Calu3 (cell line): ENCODE measurements at places on chromosomes 1 and 21. TPM values are rescaled to one million over a fixed set of nuclear protein-coding genes. Genes with fewer than 3 reads are reported as not detected.

- no peak overlapping the region for H3K27ac ChIP-seq
- no peak overlapping the region for H3K4me3 ChIP-seq
- H3K4me1 ChIP-seq: peaks cover 31% of the 10 kb centered on the region
- no peaks in the 10 kb centered on the region for H3K36me3 ChIP-seq
Observed at GRCh38 chr1:39107341-39108290, 81.5 kb downstream of the NDUFS5 start.

DNA sequence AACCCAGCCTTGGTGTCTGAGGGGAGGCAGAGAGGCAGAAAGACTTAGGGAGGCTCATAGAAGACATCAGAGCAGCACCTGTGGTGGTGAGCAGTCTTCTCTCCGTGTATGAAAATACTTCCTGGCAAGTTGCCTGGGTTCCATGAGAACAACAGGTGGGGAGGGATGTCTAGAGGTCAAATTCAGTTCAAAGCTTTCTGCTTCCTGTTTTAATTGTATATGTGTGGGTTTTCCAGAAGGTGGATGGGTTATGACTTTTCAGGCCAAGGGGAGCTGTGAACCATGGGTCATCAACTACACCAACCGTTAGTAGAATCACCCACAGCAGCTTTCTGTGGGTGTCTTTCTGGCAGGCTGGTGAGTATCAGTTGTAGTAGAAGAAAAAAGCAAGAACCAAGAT, 4.1 kb upstream of the FCRL2 start:
- H3K36me3 ChIP-seq: no peaks in the 10 kb centered on the region
- peak; percentile 35 for DNase-seq
- peak overlapping the region; percentile 61 for H3K27ac ChIP-seq
- peak overlapping the region; percentile 2 for H3K4me3 ChIP-seq

- H3K27me3 ChIP-seq: no peaks in the 10 kb centered on the region
- no peaks in the 10 kb centered on the region for H3K36me3 ChIP-seq
- H3K4me1 ChIP-seq: no peaks in the 10 kb centered on the region
- no peak for DNase-seq
- no peak overlapping the region for H3K27ac ChIP-seq
- H3K4me3 ChIP-seq: no peak overlapping the region
Observed at GRCh38 chr1:157893686-157894085, 52.1 kb upstream of the CD5L start.

DNA sequence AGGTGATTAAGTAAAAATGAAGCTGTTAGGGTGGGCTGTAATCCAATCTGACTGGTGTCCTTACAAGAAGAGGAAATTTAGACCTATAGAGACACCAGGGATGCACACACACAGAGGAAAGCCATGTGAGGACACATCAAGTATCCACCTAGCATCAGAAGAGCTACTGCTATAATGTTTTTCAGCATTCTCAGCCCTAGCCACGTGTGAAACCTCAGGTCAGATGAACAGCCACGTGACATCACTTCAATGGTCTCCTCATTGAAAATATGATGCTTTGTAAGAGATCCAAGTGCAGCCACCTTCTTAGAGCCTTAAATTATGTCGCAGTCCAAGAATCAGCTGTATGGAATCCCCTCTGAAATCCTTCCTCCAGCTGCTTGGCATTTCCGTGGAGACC, 65.1 kb downstream of the C1orf87 start:
- H3K27me3 ChIP-seq: no peaks in the 10 kb centered on the region
- no peaks in the 10 kb centered on the region for H3K36me3 ChIP-seq
- H3K27ac ChIP-seq: no peak overlapping the region

GRCh38 chr21:44838039-44838895, 20.4 kb upstream of the SUMO3 start:
- peaks cover 65% of the 10 kb centered on the region for H3K27me3 ChIP-seq
- no peak overlapping the region for H3K4me3 ChIP-seq
- H3K4me1 ChIP-seq: peaks cover 15% of the 10 kb centered on the region
- DNase-seq: no peak
- H3K27ac ChIP-seq: no peak overlapping the region
- H3K36me3 ChIP-seq: peaks cover 4% of the 10 kb centered on the region

- no peak for DNase-seq
- no peak overlapping the region for H3K4me3 ChIP-seq
- peaks cover 13% of the 10 kb centered on the region for H3K4me1 ChIP-seq
Observed at GRCh38 chr1:8189931-8190483, 127.9 kb upstream of the SLC45A1 start.

GRCh38 chr1:61930116-61930645, 187.9 kb downstream of the PATJ start:
- DNase-seq: no peak
- no peaks in the 10 kb centered on the region for H3K4me1 ChIP-seq
- H3K27me3 ChIP-seq: no peaks in the 10 kb centered on the region

The IL20 gene
- not detected in 2 replicates for total RNA-seq

The LIPI gene
- not detected in 2 replicates for total RNA-seq

The IFI44 gene
- 125 and 259 TPM in 2 replicates for total RNA-seq

The DNM3 gene
- 1.2 and 1.3 TPM in 2 replicates for total RNA-seq

The RPE65 gene
- total RNA-seq: not detected in 2 replicates
